ENCODE measurements at places on chromosomes 11 and 22. TPM values are rescaled to one million over a fixed set of nuclear protein-coding genes. Genes with fewer than 3 reads are reported as not detected.
A peak's percentile ranks its signal among the peaks of the same experiment; 100 is the strongest.

The HEPHL1 gene
- not detected for total RNA-seq

The TCN2 gene
- 0.35 TPM for total RNA-seq

DNA sequence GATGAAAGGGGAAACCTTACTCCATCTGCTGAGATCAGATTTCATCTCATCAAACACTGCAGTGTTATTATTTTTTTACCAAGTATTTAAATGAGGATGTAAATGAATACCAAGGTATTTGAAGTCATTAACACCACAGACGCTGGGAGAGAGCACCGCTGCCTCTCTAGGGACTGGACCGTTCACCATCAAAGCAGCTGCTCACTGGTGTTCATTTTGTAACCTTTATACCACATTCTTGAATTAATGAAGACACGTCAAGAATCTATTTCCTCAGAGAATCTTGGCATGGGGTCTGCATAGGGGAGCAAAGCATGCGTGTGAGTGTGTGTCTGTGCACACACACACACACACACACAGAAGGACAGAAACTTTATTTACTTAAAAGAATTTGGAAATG, 15.6 kb downstream of the SIAE start:
- H3K36me3 ChIP-seq: no peaks in the 10 kb centered on the region
- no peak overlapping the region for H3K4me3 ChIP-seq
- H3K27me3 ChIP-seq: peaks cover 1% of the 10 kb centered on the region
- no peaks in the 10 kb centered on the region for H3K4me1 ChIP-seq
- no peak overlapping the region for H3K27ac ChIP-seq

GRCh38 chr22:45180146-45180679, 16.5 kb downstream of the NUP50 start:
- no peaks in the 10 kb centered on the region for H3K27me3 ChIP-seq
- no peak overlapping the region for H3K4me3 ChIP-seq
- H3K4me1 ChIP-seq: peaks cover 40% of the 10 kb centered on the region
- peaks cover 85% of the 10 kb centered on the region for H3K36me3 ChIP-seq
- DNase-seq: no peak
- no peak overlapping the region for H3K27ac ChIP-seq

DNA sequence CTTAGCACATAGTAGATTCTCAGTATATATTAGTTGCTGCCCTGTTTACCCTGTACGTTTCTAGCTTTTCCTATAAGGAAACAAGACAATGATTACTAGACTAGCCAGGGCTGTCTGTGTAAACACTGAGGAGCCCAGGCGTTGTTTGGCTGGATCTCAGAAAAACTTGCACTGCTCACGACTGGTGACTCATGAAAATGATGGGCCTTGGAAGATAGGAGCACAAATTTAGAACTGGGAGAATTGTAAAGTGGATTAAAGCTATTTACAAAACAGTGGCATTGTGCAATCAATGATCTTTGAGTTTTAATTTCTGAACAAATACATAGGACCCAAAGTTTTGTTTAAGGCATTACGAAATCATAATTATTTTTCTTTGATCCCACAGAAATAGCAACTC, 276.9 kb downstream of the FAM76B start:
- H3K36me3 ChIP-seq: no peaks in the 10 kb centered on the region
- DNase-seq: no peak
- no peak overlapping the region for H3K27ac ChIP-seq

DNA sequence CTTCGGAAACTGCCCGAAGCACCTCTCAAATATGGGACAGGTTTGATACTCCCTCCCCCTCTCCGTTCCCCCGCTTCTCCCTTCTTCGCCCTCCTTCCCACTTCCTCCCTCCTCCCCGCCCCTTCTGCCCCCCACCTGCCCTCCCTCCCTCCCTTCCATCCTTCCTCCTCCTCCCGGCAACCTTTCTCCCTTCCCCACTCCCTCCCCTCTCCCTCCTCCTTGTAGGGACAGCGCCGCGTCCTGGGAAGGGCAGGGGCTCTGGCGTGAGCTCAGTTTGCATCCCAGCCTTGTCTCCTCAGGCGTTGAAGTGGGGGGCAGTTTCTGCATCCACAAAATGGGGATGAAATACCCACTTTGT, 6.1 kb upstream of the NFAM1 start:
- H3K36me3 ChIP-seq: no peaks in the 10 kb centered on the region
- DNase-seq: no peak
- H3K4me1 ChIP-seq: peaks cover 32% of the 10 kb centered on the region
- peaks cover 4% of the 10 kb centered on the region for H3K27me3 ChIP-seq

DNA sequence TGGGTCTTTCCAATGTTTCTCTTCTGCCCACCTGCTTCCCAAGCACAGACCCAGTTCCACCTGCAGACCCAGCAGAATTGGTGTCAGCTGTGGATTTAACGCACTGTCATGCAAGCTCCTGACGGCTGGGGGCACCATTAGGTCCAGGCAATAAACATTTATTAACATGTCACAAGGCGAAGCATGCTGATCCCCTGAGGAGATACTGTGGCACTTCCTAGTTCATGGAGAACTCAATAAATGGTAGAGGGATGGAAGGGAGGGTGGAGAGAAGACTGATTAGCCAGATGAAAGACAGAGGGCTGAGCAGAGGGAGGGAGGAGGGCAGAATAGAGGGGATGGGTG, 68.3 kb upstream of the TSPAN18 start:
- peak; percentile 79 for DNase-seq
- H3K27ac ChIP-seq: no peak overlapping the region
- H3K4me3 ChIP-seq: no peak overlapping the region
- H3K4me1 ChIP-seq: peaks cover 20% of the 10 kb centered on the region
- no peaks in the 10 kb centered on the region for H3K36me3 ChIP-seq
